ENCODE measurements at places on chromosomes 12 and 14.

DNA sequence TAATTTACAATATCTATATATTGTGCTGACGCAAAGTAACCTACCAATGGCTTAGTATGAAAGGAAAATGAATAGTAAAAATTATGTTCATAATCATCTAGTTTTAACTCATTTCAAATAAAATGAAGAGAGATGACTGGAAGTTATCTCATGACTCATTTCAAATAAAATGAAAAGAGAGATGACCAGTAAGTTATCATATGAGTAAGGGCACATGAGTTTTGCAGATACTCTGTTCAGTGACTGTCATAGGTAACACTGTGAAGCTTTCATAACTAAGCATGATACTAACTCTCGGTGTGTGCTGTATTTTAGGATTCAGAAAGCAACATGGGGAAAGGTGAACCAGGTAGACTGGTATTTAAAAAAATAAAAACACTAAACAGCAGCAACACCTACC is 364.5 kb upstream of the DIO2 start:
- DNase-seq, result no peak
- no peak overlapping the region for H3K27ac ChIP-seq
- H3K36me3 ChIP-seq, result no peaks in the 10 kb centered on the region
- H3K4me1 ChIP-seq, result no peaks in the 10 kb centered on the region
- no peaks in the 10 kb centered on the region for H3K27me3 ChIP-seq
- H3K4me3 ChIP-seq, result no peak overlapping the region

DNA sequence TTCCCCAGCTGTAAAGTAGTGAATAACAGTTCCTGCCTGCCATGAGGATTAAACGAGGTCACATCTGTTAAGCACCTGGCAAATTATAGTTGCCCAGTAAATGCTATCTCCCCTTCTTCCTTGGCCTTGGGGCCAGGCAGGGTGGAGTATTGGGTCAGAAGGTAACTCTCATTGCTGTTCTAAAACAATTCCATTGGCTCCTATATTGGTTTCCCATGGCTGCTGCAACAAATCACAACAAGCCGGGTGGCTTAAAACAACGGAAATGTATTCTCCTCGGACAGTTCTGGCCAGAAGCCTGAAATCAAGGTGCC is 31.9 kb downstream of the MMAB start:
- H3K27me3 ChIP-seq, result no peaks in the 10 kb centered on the region
- no peaks in the 10 kb centered on the region for H3K36me3 ChIP-seq
- no peak overlapping the region for H3K4me3 ChIP-seq

- no peak overlapping the region for H3K27ac ChIP-seq
- no peaks in the 10 kb centered on the region for H3K27me3 ChIP-seq
- no peak for DNase-seq
- H3K36me3 ChIP-seq, result no peaks in the 10 kb centered on the region
- no peaks in the 10 kb centered on the region for H3K4me1 ChIP-seq
- no peak overlapping the region for H3K4me3 ChIP-seq
Measured at GRCh38 chr12:114063435-114063834, 97.3 kb upstream of the RBM19 start.

DNA sequence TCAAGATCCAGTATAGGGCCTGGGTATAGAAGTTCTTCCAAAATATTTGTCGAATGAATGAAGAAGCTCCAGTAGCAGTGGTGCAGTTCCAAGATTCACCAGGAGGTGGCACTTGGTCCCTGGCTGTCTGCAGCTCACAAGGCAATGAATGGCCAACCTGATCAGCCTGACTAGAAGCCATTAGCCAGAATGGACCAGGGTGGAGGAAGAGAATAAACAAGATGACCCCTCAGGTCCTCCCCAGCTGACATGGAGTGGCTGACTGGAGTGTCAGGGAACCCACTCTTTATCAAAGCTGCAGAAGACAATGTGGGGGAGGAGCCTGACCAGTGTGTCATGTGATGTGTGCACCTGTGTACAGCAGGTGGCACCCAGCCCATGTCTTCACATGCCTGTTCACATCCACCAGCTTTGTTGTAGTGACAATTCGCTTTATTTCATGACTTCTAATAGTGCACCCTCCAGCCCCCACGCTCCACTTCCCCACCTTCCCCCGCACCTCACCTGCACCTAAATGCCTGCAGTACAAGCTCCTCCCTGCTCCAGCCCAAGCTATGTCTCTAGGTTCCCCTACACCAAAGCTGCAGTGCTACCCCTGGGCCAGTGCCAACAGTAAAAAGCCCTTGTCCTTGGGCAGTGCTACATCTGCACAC is 3.0 kb downstream of the LTBP2 start:
- no peaks in the 10 kb centered on the region for H3K36me3 ChIP-seq
- peak; percentile 49 for DNase-seq
- H3K27me3 ChIP-seq, result no peaks in the 10 kb centered on the region
- peak overlapping the region; percentile 76 for H3K27ac ChIP-seq
- H3K4me3 ChIP-seq, result peak overlapping the region; percentile 53
- peaks cover 47% of the 10 kb centered on the region for H3K4me1 ChIP-seq

DNA sequence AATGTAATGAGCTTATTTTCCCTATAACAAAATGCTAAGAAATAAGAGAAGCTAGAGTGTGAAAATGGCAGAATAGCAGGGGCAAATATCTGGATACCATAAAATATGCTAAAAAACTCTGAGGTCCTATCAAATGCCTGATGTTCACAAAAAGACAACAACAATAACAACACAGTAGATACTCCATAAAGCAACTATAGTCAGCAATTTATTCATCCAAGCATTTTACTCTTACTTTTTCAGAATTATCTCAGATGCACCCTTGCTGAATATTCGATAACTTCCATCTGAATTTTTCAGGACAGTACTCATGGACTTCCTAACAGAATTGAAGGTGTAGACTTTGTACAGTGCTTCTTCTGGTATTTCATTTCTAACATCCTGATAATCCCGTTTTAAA is 88.9 kb downstream of the ATP2B1 start:
- H3K27me3 ChIP-seq, result no peaks in the 10 kb centered on the region
- no peaks in the 10 kb centered on the region for H3K4me1 ChIP-seq
- H3K36me3 ChIP-seq, result no peaks in the 10 kb centered on the region
- no peak overlapping the region for H3K27ac ChIP-seq
- H3K4me3 ChIP-seq, result no peak overlapping the region

GRCh38 chr14:89292579-89293313 is 124.3 kb downstream of the FOXN3 start:
- DNase-seq, result no peak
- H3K4me1 ChIP-seq, result peaks cover 16% of the 10 kb centered on the region
- peak overlapping the region; percentile 29 for H3K27ac ChIP-seq
- no peak overlapping the region for H3K4me3 ChIP-seq
- no peaks in the 10 kb centered on the region for H3K27me3 ChIP-seq

DNA sequence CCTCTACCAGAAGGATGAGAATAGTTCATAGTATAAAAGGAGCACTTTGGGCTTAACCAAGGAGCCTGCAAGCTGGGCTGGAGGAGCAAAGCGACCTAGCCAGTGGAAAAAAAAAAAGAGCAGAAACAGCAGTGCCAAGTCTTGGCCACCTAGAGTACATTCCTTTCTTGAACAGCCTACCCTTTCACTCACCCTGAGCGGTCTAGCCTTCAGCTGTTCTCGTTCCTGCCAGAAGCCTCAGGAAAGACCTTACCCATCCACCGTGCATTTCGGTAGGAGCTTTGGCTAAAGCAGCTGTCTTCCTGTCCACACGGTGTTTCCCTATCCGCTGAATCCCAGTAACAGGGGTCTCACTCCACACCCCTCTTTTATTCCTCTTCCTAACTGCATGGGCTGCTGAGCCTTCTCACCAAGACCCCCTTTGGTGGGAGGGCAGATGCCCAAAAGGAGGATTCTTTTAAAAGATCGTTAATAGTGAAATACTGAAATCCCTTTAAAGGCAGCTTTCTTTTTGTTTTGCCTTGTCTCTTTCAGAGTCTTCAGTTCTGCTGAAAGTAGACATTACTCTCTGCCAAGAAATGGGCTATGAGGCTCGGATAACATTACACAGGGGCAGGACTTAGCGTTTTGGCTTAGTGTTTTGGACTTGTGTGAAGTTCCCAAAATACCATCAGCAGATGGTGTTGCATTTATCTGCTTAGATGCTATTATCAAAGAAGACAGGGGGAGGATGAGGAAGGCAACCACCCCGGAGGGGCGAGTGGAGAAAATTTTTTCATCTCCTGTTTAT is 88.5 kb upstream of the METAP2 start:
- peaks cover 5% of the 10 kb centered on the region for H3K4me1 ChIP-seq
- H3K36me3 ChIP-seq, result no peaks in the 10 kb centered on the region
- peak; percentile 69 for DNase-seq
- H3K4me3 ChIP-seq, result peak overlapping the region; percentile 58

DNA sequence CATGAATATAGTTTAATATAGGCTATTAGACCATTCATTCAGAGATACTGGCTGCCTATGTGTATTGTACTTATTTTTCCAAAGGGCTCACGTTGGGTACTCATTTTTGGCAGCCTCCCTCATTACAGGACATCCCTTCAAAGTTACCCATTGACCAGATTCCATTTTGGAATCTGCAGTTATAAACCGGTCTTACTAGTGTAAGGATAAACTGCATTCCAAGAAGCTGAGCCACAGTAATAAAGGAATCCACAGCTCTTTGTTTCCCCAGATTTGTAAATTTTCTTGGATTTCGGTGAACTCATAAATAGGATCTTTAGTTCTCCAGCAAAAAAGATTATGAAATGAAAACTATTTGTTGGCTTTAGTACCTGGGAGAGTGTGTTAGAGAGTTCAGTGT is 18.9 kb upstream of the CFL2 start:
- no peak overlapping the region for H3K4me3 ChIP-seq
- H3K4me1 ChIP-seq, result no peaks in the 10 kb centered on the region
- no peak for DNase-seq
- H3K36me3 ChIP-seq, result no peaks in the 10 kb centered on the region

DNA sequence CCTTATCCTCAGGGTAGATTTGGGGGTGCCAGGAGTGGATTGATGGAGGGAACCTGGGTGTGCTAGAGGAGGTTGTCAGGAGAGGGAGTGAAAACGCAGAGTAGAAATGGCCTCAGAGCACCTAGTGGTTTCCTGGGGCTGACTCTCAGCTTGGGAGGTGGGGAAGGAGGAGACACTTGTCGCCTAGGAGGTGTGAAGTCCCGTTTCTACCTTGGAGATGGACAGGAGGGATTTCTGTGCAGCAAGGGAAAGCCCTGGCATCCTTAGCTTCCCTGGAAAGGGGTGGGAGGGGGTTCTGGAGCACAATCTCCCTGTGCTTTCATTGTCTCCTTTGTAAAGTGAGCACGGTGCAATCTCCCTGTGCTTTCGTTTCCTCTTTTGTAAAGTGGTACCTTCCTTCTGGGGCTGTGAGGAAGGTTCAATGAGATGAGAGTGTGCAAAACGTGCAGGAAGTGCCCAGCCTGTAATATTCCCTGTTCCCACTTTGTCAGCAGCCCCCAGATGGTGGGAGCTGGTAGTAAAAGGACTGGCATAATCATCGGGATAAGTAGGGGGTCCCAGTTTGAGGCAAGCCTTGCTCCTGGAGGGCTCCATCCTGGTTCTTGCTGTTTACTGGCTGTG is 1.6 kb downstream of the OAS3 start:
- no peak overlapping the region for H3K4me3 ChIP-seq
- no peak overlapping the region for H3K27ac ChIP-seq
- no peaks in the 10 kb centered on the region for H3K36me3 ChIP-seq
- no peaks in the 10 kb centered on the region for H3K27me3 ChIP-seq
- no peak for DNase-seq

GRCh38 chr14:54711812-54712464 is 145.0 kb downstream of the SAMD4A start:
- no peak for DNase-seq
- peak overlapping the region; percentile 85 for H3K27ac ChIP-seq
- no peak overlapping the region for H3K4me3 ChIP-seq
- H3K27me3 ChIP-seq, result no peaks in the 10 kb centered on the region

GRCh38 chr14:22477569-22478194 is 111.3 kb downstream of the DAD1 start:
- no peak overlapping the region for H3K27ac ChIP-seq
- H3K27me3 ChIP-seq, result no peaks in the 10 kb centered on the region
- no peak for DNase-seq
- no peak overlapping the region for H3K4me3 ChIP-seq
- H3K36me3 ChIP-seq, result no peaks in the 10 kb centered on the region
